ENCODE measurements at places on chromosomes 13 and 19.

DNA sequence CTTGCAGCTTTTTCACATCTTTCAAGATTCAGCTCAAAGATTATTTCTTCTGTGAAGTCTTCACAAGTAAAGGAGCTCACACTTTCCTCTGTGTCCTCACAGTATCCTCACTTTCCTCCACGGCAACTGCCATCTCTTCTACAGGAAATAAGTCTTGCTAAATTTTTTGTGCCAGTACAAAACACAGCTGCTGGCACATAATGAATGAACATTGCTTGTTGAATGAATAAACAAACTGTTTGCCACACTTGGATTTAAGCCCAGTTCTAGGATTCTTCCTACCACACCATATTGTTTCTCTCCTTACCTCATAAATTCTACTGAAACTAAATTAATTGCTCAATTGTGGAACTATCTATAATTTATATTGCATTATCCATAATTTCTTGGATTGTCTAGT, 59.5 kb downstream of the RAP2A start:
- DNase-seq, result no peak

DNA sequence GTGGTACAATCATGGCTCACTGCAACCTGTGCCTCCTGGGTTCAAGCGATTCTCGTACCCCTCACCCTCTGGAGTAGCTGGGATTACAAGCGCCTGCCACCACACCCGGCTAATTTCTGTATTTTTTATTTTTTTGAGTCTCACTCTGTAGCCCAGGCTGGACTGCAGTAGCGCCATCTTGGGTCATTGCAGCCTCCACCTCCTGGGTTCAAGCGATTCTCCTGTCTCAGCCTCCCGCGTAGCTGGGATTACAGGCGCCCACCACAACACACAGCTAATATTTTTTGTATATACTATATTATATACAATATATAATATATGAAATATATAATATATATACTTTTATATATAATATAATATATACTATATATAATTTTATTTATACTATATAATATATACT, 52.5 kb downstream of the COLGALT1 start:
- no peak for DNase-seq

- DNase-seq, result no peak
Measured at GRCh38 chr13:40657307-40657706, 9.1 kb downstream of the FOXO1 start.

DNA sequence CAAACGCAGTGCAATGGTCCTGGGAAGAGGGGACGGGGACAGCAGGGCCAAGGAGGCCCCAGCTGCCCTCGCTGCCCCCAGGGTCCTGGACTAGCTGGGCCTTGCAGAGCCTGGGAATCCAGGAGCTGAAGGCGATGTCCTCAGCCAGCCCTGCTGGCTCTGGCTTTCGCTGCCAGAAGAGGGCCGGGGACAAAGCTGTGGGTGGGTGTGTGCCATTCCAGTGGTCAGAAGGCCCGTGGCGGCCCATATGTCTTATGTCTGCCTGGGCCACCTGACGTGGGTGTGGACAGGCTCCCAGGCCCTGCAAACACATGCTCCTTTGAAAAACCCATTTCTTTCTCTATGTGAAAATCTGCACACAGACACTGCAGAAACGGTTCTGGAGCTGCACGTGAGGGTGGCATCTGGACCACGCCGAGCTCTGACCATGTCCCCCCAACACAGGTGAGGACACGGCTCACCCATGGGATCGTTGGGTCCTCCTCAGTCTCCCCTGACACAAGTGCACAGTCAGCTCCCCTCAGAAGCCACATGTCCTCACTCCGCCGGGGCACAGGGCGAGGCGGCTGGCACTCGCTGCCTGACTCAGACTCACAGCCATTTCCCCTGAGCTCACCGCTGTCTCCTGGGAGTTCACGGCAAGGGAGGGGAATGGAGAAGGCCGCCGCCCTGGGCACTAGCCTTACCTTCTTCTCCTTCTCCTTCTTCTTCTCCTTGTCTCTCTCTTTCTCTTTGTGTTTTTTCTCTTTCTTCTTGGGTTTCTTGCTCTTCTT, 16.9 kb downstream of the IZUMO4 start:
- DNase-seq, result no peak

DNA sequence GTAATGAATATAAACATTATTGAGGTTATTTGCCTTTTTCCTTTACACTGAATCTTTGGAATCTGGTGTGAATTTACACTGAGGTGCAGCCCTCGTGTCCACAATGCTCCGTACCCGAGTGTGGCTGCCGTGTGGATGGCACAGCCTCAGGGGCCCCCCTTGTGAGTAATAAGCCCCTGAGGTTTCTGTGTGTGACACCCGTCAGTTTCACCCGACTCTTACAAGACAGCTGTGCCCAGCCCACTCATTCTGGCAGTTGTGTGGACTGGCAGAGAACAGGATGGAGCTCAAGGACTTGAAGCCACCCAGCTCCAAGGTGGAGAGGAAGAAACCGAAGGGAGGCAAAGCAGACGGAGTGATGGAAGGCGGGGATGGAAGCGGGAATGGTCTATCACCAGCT, 7.8 kb downstream of the PROZ start:
- DNase-seq, result no peak

DNA sequence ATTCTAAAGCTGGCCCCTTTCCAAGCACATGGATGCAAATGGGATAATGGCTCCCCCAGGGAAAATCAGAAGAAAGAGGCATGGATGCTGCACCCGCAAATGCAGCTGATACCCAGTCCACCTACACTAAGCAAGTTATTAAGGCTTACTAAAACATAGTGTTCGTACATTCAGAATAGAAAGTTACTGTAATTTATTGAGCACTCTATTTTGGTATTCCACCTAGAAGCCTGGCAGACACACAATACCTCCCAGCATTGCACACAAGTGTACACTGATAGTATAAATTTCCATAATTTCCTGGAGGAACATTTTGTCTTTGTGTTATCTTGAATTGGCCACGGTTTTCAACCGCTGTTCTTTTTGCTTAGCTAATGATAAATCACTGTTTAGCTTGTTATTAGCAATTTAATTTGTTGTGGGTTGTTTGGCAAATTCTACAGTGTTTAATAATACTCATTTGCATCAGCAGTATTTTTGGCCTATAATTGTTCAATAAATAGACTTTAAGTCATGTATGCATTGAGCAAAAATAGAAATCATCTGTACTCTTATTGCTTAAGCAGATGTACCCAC, 94.5 kb upstream of the MRI1 start:
- DNase-seq, result no peak

DNA sequence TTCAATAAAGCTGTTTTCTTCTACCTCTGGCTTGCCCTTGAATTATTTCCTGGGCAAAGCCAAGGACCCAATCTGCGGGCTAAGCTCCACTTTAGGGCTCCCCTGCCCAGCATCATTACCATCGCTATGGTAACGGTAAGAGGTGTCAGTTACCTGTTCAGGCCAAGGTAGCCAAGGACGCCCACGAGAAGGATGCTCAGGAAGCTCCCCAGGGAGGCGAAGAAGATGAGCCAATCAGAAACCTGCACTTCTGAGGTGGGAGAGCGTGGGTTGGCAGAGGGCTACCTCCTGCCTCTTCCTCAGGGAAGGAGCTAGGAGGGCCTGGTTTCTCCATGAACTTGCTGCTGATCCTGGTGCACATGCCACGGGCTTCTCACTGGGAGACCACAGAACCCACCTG, 24.7 kb downstream of the IL12RB1 start:
- no peak for DNase-seq

DNA sequence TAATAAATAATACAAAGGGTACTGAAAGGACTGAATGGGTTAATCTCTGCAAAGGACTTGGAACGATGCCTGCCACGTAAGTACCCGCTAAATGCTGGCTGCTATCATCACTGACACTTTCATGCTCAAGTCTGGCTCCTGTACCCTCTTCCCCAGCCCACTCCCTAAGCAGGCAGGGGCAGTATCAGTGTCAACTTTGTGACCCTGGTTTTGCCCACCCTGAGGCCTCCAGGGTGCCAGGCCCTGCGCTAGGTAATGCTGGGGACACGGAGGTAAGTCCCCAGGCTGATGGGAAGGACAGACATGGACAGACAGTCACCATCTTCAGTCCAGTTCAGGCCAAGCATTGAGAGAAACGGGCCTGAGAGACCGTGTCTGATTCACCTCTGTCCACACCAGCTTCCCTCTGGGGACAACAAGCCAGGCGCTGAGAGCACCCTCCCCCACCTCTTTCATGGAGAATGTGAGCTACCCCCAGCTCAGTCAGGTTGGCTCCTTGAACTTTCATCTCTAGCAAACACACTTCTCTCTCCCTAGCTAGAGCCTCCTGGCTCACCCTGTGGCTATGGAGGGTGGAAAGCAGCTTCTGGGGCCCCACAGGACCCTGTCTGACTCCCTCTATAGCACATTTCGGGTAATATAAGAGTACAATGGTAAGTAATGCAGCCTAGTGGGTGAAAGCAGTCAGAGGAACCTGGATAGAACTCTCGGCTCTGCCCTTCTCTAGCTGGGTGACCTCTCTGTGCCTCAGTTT, 800 bp downstream of the ETFB start:
- peak; percentile 39 for DNase-seq

DNA sequence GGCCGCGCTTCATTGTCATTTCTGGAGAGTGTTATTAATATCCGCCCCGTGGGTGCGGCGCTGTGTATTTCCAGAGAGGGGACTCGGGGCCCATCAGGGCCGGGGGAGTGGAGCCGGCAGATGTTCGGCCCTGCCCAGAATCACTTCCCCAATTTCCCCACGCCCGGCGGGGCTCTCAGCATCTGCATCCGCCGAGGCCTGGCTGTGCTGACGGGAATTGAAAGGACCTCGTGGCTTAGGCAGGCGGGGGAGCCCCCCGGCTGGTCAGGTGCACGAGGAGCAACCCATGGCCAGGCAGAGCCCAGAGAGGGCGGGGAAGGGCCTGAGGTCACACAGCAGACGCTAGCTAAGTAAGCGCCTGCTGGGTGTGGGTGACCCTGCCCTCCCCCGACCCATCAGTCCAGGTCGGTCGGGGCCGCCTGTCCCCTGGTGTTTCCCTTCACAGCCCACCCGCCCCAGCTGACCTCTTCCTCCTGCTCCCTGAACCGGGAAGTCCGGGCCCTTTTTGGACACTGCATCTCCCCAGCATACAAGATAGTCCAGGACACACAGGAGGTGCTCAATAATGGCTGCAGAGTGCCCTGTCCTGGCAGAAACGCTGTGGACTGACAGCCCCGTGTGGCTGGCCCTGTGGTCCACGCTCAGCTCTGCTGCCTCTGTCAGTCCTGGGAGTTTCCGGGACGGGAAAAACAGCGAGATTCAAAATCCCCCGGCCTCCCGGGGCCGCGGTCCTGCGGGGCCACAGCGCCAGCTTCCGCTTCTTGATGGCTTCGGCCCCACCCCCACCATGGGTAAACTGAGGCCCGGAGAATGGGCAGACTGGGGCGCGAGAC, 22.1 kb downstream of the ARID3A start:
- peak; percentile 39 for DNase-seq

- no peak for DNase-seq
Measured at GRCh38 chr19:41030651-41031050, 39.6 kb downstream of the CYP2B6 start.

GRCh38 chr13:27171244-27171826, at the start of gene USP12:
Gene USP12, minus strand, starts transcription at chr13:27171811. Its CDS starts 172 bp downstream, at chr13:27171639.
- DNase-seq, result no peak

GRCh38 chr19:8616861-8617260, 6.3 kb upstream of the ADAMTS10 start:
- no peak for DNase-seq

DNA sequence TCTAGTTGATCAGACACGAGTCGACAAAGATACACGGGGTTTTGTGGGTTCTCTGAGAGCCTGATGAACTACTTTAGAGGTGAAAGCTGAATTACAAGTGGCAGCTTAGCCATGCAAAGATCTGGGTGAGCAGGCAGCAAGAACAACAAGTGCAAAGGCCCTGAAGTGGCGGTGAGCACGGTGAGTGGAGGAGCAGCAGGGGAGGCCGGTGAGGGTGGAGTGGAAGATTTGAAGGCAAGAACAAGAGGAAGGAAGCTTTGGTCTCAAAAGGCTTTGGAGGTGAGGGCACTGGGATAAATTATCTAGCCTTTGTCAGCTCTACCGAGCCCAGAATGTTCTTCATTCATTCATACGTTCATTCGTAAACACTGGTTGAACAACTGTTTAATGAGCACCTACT, 1.4 kb downstream of the ZNF865 start:
- DNase-seq, result no peak

DNA sequence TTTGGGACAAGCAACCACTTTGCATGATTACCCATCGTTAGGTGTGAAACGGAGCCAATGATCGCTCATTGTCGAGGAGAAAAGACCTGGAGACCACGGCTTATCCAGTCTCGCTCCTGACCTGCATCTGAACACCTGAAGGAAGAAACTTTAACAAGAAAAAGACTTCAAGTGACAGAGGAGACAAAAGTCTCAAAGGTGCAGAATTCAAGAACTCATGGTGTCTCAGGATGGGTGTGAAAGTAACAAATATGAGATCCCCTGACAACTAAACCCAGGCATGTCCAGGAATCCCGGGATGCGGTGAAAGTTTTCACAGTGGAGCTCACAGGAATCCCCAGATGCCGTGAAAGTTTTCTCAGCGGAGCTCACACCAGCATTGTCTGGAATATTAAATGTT, 6.3 kb upstream of the ATP11A start:
- DNase-seq, result no peak

GRCh38 chr19:37763488-37763887, 15.9 kb downstream of the ZNF573 start:
- no peak for DNase-seq

- no peak for DNase-seq
Measured at GRCh38 chr19:48556163-48556562, 4.2 kb downstream of the SULT2B1 start.

DNA sequence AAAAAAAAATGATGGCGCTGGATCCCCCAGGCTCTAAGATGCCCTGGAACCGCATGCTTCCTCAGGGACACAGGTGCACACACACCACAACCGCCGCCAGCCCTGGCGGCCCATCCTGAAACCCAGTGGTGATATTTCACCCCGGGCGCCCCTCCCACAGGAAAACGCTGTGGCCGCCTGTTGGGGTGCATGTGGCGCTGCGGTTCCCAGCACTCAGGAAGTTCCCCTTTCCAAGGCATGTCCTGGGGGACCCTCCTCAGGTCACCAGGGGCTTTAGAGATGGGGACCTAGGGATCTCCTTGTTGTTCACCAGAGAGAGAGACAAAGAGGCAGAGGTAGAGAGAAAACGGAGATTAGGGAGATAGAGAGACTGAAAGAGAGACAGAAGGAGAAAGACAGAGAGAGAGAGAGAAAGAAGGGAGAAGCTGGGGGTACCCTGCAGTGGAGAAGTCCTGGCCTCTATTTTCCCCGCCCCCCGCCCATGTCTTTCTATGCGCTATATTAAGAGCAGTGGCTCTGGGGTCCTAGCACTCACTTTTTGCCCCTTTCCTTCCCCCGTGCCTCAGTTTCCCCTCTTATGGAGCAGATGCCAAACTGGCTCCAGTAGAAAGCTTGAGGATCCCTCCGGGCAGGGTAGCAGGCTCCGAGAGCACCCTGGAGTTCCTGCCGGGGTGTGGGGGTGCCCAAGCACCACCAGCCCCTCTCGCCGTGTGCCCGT, 2.3 kb downstream of the ADGRE2 start:
- no peak for DNase-seq
